ENCODE measurements at places on chromosomes 12 and 14.
A peak's percentile ranks its signal among the peaks of the same experiment; 100 is the strongest.

GRCh38 chr12:49059299-49060171, 1.1 kb downstream of the KMT2D start:
- DNase-seq: no peak

- DNase-seq: no peak
These were observed 98.9 kb upstream of the PLEKHG7 start for GRCh38 chr12:92603741-92604432.

- no peak for DNase-seq
These were observed 333.9 kb upstream of the CCDC196 start for GRCh38 chr14:66152302-66152701.

DNA sequence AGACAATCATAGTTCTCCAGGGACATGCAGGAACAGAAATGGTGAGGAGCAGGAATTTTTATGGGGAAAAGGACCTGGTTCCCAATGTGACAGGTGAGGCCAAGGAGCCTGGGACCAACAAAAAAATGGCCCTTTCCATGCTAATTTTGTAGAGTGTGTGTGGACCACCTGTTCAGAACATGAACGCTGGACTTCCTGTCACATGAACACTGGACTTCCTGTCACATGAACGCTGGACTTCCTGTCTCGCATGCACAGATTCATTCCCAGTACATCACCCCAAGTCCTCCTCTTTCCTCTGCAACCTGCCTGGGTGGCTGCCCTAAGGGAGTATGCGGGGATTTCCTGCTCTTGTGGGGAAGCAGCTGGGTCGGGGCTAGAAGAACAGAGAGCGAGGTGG, 10.1 kb downstream of the FGF6 start:
- DNase-seq: no peak

DNA sequence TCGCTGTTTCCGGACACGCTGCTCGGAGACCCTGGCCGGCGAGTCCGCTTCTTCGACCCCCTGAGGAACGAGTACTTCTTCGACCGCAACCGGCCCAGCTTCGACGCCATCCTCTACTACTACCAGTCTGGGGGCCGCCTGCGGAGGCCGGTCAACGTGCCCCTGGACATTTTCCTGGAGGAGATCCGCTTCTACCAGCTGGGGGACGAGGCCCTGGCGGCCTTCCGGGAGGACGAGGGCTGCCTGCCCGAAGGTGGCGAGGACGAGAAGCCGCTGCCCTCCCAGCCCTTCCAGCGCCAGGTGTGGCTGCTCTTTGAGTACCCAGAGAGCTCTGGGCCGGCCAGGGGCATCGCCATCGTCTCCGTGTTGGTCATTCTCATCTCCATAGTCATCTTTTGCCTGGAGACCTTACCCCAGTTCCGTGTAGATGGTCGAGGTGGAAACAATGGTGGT, 90.0 kb downstream of the GALNT8 start:
- DNase-seq: no peak

GRCh38 chr12:43836475-43836989, 651 bp downstream of the TMEM117 start:
- no peak for DNase-seq

DNA sequence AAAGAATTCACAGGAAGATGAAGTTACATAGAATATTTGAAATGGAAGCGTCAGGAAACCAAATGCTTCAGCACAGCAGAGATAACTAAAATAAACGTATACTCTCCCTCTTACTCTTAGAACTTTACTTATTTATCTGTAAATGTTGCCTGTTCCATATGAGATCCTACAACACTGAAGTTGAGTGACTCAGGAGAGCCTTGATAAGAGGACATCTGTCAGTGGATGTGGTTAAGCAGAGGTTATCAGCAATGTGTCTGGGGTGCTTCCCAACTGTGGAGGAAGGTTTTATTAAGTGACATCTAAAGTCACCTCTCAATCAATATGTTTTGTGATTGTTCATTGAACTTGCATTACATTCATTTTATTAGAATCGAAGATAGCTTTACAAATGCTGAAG, 81.9 kb downstream of the NEDD1 start:
- DNase-seq: no peak

- no peak for DNase-seq
These were observed 30.5 kb downstream of the BCL11B start for GRCh38 chr14:99241325-99242010.

- no peak for DNase-seq
These were observed 1145.4 kb upstream of the TMEM132C start for GRCh38 chr12:127121494-127122084.

DNA sequence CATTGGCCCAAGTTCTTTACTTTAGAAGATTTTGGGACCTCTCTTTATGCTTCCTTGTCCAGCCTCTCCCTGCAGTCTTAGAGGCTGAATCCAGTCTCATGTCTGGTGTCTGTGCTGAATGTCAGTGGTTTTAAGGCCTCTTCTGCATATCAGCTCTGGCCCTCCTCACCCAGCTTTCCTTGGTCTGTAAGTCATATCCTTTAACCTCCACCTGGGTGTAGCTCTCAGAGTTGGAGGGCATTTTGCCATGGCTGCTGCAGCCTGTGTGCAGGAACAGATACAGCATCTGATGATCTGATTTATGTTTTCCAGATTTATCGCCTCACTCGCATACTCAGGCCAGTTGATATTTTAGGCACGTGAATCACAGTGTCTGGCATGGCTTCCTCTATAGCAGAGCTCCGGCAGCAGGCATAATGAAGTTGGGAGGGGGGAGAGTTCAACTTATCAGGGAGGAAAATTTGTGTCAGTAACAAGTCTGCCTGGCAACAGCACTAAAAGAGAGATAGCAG, 335.0 kb downstream of the PCNX1 start:
- no peak for DNase-seq

- no peak for DNase-seq
These were observed 56.4 kb upstream of the PIWIL1 start for GRCh38 chr12:130281153-130281799.

- no peak for DNase-seq
These were observed 538.7 kb upstream of the ATXN7L3B start for GRCh38 chr12:73998894-73999293.

- no peak for DNase-seq
These were observed 106.6 kb downstream of the DYRK2 start for GRCh38 chr12:67754933-67755697.

- DNase-seq: no peak
These were observed 7.2 kb downstream of the ADAM20 start for GRCh38 chr14:70527501-70528105.

GRCh38 chr12:102365365-102365764, 115.0 kb downstream of the IGF1 start:
- DNase-seq: no peak

- DNase-seq: no peak
These were observed 15.3 kb upstream of the BDKRB2 start for GRCh38 chr14:96189281-96189711.

DNA sequence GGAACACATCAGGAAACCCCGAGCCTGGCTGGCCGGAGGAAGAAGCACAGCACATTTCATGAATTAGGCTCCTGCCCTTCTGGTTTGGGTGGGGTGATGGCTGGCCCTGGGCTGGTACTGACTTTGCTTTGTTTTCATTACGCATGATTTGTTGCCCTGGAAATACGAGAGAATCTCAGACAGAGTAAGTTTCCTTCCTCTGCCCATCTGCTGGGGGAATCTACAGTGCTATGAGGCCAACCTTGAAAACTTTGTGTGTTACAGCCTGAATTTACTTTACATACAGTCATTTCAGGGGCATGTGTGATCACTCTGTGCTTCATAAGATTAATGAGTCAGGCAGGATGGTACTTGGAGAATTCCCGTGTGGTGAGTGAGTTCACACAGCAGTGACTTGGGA, 20.5 kb upstream of the SLC5A8 start:
- DNase-seq: peak; percentile 1

Measured in HS-27A (cell line).